PC-3 (cell line): ENCODE measurements at places on chromosomes 3 and 15.

DNA sequence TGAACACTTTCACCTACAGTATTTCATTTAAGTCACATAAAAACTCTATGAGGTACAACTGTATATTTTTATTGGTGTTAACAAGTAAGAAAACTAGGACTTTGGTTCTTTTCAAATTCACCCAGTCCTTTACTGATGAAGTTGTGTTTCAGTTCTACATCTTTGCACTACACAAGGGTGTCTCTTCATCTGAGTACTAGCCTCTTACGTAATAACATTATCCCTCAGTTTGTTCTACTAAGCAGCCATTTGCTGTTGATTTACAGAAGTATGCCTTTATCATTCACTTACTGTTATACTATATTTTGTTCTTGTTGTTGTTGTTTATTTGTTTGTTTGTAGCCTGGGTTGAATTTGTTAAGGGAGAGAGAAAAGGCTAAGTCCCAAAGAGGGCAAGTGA lies 311.9 kb downstream of the PLOD2 start:
- no peak for DNase-seq

DNA sequence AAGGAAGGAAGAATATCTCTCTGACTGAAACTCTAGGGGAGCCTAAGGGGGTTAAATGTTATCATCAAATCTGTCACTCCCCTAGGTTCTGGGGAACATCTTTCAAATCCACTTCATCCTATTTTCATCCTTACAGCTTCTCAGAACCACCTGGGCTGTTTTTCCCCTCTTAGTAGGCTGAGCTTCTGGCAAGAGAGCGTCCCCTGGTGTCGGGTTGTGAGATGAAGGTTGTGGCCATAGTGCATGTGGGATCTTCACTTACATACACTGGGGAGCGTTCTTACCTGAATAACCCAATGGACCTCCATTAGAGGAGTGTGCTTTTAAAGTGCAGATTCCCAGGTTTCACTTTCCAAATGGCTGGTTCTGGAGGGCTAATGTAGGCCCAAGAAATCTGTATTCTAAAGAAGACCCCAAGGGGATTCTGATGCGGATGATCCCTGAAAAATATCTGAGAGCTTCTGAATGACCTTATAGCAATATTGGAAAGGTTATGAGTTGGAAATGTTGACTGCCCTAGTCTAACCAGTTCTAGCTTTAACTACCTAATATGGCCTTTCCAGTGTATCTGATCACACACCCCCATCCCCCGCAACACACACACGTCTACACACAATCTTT lies 663.7 kb downstream of the AGBL1 start:
- peak; percentile 63 for DNase-seq

GRCh38 chr3:100702082-100702979 lies 7.0 kb upstream of the TFG start:
- no peak for DNase-seq

- no peak for DNase-seq
Observed at GRCh38 chr15:47203993-47204392, 513.3 kb upstream of the SEMA6D start.

- DNase-seq = no peak
Observed at GRCh38 chr3:128439226-128439625, 27.5 kb downstream of the DNAJB8 start.

DNA sequence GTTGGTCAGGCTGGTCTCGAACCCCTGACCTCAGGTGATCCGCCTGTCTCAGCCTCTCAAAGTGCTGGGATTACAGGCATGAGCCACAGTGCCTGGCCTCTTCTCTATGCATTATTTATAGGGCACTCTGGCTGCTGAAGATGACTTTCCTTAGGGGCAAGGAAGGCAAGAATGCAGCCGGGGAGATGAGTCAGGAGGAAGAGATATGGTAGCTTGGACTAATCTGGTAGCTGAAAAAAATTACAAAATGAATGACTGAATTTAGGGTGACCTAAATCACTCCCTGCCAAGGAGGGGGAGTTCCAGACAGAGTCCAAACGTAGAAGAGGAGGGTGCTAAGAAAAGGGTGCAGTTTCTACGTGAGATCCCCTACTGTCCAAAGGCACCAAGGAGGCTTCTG lies 14.2 kb downstream of the RHCG start:
- DNase-seq = no peak

GRCh38 chr3:52002748-52003147 lies 7.1 kb upstream of the RPL29 start:
- no peak for DNase-seq

- DNase-seq = peak; percentile 51
Observed at GRCh38 chr3:170358042-170359010, 811 bp downstream of the SKIL start.

DNA sequence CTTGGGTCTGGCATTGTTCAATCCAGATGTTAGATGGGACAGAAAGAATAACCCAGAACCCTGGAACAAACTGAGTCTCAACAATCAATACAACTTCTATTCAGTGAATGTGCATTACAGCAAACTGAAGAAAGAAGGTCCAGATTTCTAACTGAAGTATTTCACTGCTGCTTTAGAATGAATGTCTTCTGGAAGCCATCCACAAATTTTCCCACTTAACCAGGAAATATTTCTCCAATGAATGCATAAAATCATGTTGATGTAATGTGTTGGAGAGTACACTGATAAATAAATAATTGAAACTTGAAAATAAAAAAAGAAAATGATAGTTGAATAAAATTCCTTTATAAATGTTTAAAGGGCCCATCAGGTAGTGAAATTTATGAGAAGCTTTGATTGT lies 658.6 kb downstream of the ZBBX start:
- DNase-seq = no peak

- no peak for DNase-seq
Observed at GRCh38 chr3:14507757-14508504, 32.2 kb downstream of the GRIP2 start.

- no peak for DNase-seq
Observed at GRCh38 chr3:38811822-38812221, 4.2 kb downstream of the SCN10A start.

DNA sequence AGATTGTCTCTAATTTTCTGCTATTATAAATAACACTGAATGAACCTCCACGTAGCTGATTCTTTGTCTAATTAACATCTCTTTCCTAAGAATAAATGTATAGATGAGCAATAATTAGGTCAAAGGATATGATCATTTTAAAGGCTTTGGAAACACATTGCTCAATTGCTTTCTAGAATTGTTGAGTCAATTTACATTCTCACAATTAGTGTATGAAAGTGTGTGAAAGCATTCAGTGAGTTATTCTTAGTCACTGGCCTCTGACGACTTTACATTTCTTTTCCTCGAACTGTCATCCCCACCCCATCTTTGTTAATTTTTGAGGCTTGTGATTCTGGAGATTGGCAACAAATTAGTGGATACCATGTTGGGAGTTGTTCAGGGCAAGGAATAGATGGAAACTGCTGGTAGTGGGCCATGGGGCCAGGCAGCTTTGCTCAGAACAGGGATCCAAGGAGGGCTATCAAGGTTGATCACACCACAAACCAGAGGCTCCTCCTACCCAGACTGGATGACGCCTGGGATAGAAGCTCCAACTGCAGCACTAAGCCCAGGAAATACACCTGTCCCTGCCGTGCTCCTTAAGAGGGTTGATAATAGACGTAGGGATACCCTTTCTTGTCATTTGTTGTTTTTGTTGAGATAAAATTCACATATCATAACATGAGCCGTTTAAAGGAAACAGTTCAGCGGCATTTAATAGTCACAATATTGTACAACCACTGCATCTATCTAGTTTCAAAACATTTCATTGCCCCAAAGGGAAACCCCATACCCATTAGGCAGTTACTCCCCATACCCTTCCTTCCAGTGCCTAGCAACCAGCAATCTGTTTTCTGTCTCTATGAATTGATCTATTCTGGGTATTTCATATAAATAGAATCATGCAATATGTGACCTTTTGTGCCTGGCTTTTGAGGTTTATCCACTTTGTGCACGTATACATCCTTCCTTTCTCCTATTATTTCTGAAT lies 27.9 kb downstream of the EIF1B start:
- DNase-seq = no peak

DNA sequence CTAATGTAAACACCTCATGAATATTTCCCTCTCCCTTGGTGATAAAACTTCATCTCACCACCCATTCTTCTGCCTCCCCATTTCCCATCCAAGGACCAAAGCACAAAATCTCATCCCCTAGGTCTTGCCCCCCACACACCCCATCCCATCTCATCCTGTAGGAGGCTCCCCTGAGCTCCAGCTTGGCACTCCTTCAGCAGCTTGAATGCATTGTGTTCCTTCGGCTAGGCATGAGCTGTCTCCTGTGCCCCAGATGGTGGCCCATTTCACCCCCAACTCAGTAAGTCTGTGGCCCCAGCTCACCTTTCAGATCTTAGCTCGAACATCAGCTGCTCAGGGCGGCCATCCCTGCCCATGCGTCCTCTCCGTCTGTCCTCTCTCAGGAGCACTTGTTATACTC lies 203.6 kb upstream of the NR2F2 start:
- DNase-seq = no peak

DNA sequence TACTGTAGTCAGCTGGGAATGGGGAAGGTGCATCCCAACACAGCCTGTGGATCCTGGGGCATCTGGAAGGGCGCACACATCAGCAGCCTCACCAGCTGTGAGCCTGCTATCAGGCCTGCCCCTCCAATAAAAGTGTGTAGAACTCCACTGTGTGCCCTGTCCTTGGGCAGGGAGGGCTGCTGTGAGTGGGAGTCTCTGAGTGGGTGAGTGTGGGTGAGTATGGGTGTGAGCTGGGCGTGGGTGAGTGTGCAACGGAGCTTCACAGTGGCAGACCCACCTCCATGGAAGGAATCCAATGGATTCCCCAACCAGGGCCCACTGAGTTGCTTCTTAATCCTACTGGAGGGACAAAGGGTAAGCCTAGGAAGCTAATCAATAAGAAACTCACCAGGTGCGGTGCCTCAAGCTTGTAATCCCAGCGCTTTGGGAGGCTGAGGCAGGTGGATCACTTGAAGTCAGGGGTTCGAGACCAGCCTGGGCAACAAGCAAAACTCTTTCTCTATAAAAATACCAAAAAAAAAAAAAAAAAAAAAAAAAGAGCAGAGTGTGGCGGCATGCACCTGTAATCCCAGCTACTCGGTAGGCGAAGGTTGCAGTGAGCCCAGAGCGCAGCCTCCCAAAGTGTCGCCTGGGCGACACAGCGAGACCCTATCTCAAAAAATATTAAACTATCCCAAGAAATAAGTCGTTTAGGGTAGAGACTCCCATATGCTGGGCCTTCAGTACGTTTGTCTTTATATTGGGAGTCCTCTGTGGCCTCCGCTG lies 555 bp upstream of the RCCD1 start:
- no peak for DNase-seq

- DNase-seq = peak; percentile 44
Observed at GRCh38 chr3:89049119-89049518, 58.3 kb upstream of the EPHA3 start.

DNA sequence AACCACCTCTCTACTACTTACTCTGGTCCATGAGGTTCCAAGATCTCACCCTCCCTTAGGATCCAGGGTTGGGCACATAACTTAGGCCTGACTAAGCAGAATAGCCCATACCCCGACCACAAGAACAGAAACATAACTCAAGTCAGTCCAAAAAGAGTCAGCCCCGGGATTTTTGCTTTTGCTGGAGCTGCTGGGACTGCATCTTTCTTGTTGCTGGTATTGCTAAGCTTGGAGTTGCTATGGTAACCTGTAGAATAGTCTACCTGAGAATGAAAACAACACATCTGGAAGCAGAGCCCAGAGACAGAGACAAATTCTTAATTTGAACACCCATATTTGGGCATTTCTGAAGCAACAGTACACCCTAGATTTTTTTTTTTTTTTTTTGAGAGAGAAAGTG lies 6.5 kb downstream of the RUBCN start:
- DNase-seq = peak; percentile 83

DNA sequence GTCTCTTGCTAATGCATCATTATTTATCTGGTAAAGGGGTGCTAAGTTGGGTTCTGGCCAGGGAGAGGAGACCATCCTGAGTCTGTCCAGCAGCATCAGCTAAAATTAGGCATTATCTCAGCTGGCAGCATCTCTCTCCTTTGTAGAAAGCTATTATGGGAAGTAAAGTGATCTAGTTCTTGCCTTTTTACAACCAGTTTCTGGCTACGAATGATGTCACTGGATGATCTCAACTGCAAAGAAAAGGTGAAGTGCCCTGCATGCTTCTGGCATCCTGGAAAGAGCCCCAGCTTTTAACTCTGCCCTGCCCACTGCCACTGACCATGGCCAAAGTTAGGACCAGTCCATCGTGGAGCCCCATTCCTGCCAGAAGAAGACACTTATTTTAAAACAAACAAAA lies 37.1 kb upstream of the IL12A start:
- DNase-seq = no peak

DNA sequence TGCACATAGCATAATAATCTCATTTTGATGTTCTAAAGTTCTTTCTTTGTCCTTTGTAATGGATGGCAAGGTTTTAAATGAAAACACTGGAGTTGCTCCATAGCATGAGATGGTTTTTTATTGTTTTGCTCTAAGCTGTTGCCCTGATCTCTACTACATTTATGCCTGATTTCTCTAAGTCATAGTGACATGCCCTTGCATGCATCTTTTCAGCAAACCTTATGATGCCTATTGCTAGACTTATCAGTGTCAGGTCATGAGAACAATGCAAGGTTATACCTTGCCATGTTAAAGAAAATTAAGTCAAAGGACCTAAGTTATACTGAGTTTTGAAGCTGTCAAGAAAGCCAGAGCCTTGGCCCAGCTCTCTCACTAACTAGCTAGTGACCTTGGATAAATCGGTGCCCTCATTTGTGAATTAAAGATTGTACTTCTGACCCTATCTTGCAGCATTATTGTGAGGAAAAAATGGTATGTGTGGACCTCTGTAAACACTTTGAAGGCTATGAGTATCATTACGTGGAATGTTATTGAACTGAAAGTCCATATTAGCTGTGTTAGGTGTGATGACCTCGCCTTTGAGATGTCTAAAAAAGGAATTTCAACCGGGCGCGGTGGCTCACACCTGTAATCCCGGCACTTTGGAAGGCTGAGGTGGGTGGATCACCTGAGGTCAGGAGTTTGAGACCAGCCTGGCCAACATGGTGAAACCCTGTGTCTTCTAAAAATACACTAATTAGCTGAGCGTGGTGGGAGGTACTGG lies 256.4 kb upstream of the UBE2E1 start:
- peak; percentile 55 for DNase-seq

DNA sequence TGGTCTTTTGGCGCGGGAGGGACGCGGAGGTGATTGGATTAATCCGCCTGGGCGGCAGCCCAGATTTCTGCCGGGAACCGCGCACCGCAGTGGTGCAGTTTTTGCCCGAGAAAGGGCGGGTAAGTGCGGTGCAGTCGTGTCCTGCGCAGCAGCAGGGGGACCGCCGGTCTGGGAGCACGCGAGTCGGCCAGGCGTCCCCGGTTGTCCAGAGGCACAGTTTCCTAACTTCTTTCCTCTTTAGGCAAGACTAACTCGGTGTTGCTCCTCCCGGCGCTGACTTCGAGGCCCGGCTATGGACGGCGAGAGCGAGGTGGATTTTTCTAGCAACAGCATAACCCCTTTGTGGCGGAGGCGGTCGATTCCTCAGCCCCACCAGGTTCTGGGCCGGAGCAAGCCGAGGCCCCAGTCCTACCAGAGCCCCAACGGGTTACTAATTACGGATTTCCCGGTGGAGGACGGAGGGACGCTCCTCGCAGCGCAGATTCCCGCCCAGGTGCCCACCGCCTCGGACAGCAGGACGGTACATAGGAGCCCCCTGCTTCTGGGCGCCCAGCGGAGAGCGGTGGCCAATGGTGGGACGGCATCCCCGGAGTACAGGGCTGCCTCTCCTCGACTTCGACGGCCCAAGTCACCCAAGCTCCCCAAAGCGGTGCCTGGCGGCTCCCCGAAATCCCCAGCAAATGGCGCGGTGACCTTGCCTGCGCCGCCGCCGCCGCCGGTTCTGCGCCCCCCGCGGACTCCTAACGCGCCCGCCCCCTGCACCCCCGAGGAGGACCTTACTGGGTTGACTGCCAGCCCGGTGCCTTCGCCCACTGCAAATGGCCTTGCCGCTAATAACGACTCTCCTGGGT lies 736 bp downstream of the ARHGEF26 start:
- DNase-seq = peak; percentile 44
